ENCODE measurements at places on chromosomes 2 and 18.

- no peak for DNase-seq
These were observed 6.2 kb upstream of the CNTNAP5 start for GRCh38 chr2:124018890-124019289.

DNA sequence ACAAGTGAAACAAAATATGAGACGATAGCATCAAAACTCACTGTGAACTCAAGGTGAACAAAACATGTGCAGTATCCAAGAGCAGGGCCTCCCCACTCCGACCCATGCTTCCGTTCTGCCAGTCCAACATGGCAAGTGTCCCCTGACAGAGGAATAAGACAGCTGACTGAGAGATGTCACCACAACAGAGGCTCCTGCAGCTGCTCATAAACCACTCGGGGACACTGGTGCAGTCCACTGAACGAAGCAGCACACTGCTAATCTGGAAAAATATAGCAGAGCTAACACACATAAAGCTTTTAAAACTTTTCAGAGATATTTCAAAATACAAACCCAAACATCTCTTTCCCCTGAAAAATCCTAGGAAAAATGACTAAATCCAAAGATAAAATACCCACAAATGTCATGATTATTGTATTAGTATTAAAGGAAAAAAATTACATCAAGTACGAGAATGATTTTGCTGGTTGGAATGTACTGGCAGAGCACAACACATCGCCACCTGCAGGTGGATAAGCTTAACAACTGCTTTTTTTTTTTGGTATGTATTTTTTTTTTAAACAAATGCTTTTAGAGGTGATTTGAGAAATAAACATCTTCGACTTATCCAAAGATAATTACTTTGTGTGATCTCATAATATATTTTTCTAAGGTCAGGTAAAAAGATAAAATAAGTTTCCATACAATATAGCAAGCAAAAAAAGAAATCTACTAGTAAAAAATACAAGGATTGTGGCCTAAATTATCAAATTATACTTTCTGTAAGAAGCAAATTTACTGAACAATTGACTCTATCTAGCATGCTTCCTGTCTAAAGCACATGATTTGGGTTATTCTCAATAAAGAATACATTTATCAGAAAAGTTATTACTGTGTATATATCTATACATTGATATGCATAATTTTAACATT is 18.6 kb downstream of the THADA start:
- DNase-seq = no peak

DNA sequence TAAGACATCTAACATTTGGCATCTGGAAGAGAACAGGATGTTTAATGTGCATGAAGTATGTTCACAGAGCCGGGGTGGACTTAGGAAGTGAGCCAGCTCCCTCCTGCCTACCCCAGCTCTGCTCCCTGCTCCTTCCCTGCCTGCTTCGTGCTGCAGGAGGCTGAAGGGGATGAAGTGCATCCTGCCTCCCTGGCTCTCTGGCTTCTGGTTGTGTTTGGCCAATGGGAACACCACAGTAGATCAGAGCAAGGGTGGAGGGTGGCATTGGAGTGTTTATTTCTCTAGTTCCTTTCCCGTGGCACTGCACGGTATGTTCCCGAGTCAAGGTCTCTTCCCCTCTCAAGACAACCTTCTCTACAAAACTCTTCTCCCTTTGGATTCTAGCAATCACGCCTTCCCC is 379.9 kb downstream of the CLIP4 start:
- DNase-seq = no peak

GRCh38 chr18:11976315-11977152 is 4.8 kb upstream of the IMPA2 start:
- DNase-seq = no peak

DNA sequence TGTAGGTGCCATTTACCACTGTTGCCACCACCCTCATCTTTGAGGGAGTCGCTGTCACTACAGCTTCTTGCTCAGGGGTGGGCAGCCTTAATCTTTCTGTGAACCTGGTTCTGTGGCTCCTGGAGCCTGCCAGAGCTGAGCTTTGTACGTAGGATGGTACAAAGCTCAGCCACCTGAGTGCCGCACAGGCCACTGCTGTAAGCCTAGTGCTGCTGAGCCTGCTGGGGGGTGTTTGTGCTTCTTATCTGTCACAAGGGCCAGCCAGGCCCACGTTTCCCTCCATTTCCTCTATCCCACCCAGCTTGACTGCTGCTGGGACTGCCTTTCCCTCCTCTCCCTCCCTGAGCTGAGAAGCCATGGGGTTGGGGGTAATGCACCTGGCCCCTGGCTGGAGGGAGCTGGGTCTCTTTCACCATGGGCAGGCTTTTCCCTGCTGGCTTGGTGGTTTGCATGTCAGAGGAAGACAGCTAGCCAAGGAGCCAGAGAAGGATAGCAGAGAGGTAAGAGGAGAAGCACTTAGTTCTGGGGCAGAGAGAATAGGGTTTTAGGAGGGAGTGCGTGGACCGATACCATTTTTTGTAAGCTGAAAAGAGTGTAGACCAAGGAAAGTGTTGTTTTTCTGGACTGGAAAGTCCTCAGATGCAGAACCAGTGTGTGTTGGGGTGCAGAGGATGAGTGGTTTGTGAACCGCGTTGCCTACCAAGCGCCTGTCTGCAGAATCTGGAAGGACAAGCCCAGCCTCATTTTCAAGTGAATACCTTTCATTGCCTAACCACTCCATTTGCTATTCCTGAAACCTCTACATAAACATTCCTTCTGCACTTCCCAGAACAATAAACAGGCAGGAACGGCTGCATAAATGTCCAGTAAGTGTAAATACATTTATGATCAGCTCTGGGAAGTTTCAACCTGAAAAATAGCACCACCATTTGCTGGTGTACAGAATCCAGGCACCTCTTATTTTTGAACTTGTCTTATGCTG is 45.1 kb upstream of the FHL2 start:
- DNase-seq = no peak

DNA sequence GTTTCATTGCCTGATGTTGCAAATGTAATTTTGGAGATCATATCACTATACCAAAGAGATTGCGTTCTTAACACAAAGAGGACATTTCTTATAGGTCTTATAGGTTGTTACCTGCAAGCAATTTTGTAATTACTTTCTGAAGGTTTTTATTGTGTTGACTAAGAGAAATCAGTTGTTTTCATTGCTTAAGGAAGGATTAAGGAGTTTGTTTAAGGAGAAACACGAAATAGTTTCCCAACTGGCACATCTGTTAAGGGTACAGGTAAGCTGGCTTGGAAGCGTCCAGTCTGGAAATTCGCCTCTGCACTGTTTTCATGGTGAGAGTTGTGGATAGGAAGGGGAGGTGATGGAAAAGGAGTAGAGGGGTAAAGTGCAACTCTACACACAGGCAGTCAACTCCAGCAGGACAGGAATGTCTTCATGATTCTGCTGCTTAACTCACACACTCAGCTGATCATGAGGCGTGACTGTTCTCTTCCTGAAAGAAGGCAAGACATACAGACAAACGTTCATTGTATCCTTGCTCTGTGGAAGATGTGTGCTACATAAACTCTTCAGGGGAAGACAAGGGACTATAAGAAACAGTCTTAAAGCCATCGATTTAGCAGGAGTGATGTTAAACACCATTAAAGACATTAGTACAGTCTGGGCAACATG is 61.4 kb upstream of the ACSL3 start:
- no peak for DNase-seq

- no peak for DNase-seq
These were observed 45.5 kb downstream of the PPP3R1 start for GRCh38 chr2:68206793-68207192.

DNA sequence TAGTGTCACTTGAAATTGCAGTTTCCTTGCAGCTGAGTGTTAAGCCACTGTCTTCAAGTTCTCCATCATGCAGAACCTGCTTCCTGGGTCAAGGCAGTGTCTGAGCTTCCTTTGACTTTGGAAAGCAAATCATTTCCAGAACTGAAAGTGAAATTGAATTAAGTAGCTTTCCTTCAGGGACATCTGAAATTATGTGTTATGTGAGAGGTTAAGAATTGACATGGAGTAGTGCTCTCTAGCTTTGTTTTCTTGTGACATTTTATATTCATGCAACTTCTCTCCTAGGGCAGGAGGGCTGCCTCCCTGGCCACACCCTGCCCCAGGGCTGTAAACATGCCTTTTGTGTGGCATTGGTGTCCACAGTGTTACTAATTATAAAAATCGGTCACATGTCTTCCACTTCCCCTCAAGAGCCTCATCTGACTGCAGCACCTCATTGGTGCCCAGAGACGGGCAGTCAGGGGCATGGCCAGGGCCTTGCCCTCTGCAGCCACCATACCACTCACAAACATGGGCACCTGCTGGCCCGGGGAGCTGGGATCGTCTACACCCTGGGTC is 14.4 kb downstream of the RAB12 start:
- no peak for DNase-seq

- DNase-seq = no peak
These were observed 64.2 kb upstream of the TMEM87B start for GRCh38 chr2:111990856-111991255.

DNA sequence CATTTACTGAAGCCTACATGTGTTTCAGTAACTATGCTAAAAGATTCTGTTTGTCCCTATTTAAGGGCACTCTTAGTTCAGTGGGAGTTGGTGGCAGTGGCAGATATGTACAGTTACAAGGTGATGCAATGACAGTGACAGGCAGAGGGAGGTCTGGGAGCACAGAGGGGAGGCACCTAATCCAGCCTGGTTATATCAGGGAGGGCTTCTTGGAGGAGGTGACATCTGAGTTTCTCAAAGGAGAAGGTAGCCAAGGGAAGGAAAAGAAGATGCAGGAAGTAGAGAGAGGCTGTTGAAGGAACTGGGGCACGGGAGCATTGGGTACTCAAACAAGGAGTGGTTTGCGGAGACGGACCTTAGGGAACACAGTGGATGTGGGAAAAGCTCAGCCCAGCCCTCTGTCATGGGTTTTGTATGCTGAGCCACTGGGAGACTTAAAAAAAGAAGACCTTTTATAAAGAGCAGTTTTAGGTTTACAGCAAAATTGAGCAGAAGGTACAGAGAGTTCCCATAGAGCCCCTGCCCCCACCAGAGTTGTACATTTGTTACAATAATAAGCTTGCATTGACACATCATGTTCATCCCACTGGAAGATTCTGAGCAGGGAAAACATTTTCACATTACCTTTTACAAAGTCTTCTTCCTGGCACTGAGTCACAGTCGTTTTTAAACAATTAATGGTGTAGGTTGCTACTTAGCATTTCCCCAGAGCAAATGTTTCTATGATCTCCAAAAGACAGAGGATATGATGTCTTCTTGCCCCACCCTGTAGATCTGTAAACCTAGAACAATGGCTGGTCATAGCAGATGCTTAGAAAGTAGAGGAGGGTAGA is 83.0 kb upstream of the TAF1B start:
- no peak for DNase-seq

DNA sequence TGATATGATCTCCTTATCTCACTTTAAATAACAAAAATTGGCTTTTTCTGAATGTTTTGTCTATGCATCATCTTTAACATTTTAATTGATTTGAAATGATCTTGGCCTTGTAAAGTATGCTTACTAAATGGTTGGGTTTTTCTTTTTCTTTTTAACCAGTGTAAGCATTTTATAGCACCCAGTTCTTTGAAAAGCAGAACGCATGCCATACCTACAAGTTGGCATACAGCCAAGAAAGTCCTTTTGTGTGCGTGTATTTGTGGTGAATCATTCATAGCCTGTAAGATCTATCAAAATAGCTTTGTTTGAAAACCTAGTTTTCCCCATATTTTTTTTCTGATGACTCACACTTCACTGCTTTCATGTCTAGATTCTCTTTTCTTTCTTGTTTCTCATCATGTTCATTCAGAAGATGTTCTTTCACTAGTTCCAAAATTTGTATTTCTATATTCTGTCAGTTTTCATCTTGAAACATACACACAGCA is 4.1 kb upstream of the VRK2 start:
- DNase-seq = no peak

GRCh38 chr2:82224301-82224940 is 1919.9 kb upstream of the LRRTM1 start:
- DNase-seq = no peak

DNA sequence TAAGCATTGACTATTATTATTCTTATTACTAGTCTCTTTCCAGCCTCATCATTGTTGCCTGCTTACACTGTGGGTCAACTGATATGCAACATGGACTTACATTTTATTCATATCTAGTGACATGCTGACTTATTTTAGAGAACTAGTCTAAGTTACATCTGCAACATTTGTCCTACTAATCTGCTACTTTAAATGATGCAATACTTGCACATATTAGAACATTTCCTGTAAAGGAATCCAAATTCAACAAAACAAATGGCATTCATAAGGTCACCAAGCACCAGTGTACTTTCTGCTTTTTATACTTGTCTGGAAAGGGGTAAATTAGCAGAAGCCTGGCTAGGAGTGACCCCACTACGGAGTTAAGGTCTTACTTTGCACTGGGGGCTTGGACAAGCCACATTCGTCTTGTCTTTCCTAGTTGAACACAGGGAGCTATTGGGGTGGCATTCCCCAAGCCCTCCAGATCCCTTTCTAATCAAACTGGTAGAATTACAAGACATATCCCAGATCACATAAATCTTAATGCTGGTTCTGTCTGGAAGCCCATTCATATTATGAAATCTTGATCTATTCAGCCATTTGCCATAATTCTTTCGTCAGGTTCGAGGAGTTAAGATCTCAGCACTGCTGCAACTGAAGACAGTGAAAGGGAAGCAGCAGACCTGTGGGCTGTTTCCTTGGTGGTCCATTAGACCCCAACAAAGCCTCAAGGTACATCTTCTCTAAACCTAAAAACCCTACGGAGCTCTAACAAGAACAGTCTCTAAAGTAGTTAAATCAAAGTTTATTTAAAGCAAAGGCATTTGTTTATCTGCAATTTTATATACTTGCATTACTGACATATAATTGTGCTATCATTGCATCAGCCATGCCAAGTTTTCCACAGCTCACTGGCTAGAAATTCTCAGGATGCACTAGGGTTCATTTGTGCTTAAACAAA is 49.9 kb upstream of the RTN4 start:
- no peak for DNase-seq

DNA sequence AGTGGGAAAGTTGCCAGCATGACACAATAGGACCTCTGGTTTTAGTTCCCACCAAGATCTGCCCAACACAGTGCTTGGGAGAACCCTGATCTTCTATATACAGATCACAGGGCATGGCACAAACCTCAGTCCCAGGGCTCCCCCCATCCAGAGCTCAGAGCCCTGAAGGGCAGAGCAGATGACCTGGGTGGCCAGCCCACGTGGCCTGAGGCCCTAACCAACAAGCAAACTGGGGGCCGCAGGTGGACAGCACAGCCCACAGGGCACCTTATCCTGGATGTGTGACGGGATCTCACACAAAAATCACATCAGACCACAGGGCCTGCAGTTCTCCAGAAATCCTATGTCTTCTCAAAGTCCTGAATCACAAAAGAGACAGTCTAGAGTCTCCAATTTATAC is 34.7 kb downstream of the CRACDL start:
- DNase-seq = no peak

DNA sequence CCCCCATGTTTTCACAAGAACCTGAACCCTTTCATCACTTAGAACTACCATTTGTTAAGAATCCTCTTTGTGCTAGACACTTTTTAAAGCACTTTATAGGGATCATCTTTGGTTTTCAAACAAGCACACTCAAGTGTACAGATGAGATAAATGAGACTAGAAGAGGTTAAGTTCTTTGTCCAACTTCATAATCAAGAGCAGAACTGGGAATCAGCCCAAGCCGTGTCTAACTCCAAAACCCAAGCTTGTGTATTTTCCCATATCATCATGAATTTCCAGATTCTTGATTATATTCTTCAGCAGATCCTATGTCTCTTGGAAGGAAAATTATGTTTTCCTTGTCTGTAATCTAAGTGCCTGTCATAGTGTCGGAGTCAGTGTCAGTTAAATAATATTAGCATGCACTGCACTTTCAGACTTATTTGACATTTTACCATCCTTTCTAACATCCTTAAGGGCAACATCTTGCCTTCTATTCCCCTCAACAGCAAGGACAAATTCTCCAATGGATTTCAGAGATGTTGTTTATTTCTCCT is 123.0 kb upstream of the SETBP1 start:
- no peak for DNase-seq

- no peak for DNase-seq
These were observed 24.8 kb downstream of the CYRIA start for GRCh38 chr2:16640867-16641266.

Data from stimulated activated CD4-positive, alpha-beta T cell treated with anti-CD3 and anti-CD28 coated beads, Interleukin-1b, Interleukin-23, amount 100 ng/mL, for 1 hour (primary cell).